Activated CD8-positive, alpha-beta memory T cell treated with anti-CD3 and anti-CD28 coated beads, Interleukin-2, amount 10 ng/mL, durations not matched to agents 7 days and 5 days (primary cell): ENCODE measurements at places on chromosomes 3 and 15. TPM values are rescaled to one million over a fixed set of nuclear protein-coding genes. Genes with fewer than 3 reads are reported as not detected.

TICRR gene
- total RNA-seq: 30.8 TPM

DNA sequence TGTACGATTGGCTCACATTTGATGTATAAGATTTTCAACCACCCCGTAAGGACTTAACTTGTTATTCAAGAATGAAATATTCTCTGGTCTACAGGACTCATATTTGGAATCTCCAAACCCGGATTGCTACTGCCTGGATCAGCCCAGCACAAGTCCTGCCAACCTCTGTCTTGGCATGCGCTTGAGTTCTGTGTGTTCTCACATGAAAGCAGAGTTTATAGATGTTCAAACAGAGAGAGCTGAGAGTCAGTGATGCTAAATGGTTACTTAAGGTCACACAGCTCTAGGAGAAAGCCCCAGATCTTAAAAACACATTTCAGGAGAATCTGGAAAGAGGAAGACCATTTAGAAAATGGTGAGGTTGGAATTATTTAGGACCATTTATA, 268.0 kb upstream of the TBL1XR1 start:
- DNase-seq: no peak

GRCh38 chr15:92277776-92278175, 115.9 kb upstream of the ST8SIA2 start:
- DNase-seq: no peak

GRCh38 chr3:162769564-162769963, 1273.0 kb downstream of the OTOL1 start:
- DNase-seq: no peak

DNA sequence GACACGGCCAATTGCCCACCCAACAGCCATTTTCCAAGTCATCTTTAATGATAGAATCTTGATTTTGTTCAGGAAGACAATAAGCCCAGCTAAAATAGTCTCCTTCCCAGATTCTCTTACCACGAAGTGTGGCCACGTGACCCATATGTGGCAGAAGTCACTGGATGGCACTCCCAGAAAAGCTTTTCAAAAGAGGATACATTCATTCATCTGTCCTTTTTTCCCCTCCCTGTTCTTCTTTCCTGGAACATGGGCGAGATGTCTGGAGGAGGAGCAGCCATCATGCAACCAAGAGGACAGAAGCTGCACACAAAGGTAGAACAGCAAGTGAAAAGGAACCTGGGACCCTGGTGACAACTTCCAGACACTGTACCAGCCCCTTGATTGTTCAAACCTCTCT, 174.7 kb downstream of the UACA start:
- no peak for DNase-seq

- peak; percentile 45 for DNase-seq
These were observed 877 bp downstream of the NIT2 start for GRCh38 chr3:100335434-100335833.

GRCh38 chr15:63473007-63473748, 31.2 kb upstream of the USP3 start:
- no peak for DNase-seq

DNA sequence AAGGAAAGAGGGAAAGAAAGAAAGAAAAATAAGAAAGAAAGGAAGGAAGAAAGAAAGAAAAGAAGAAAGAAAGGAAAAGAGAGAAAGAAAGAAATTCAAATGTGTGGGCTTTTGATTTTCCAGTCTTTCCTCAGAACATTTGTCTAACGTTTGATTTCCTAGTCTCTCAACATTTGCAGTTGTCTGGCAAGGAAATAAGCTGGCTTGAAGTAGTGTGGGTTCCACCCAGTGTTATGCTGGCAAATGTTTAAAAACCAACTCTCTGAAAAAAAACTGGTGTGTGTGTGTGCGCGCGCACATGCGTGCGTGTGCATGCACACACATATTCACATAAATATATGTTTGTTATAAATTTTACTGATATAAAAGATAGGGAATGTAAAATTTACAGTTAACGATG, 54.6 kb upstream of the C3orf49 start:
- no peak for DNase-seq

DNA sequence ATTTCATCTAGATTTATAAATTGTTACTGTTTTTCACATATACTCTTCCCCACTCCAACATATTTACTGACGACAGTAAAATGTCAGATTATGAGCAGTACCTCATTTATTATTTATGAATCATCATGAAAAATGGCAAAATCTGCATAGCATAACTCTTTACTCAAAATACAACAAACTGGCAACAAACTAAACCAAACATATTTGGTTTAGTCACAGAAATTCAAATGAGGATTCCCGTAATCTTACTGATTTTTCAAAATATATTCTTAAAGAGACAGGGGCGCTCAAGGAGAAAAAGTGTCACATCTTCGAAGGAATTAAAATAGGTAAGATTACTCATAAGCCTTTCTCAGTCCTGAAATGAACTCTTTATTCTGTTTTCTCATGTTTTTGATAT, 3.0 kb upstream of the GPR87 start:
- no peak for DNase-seq

DNA sequence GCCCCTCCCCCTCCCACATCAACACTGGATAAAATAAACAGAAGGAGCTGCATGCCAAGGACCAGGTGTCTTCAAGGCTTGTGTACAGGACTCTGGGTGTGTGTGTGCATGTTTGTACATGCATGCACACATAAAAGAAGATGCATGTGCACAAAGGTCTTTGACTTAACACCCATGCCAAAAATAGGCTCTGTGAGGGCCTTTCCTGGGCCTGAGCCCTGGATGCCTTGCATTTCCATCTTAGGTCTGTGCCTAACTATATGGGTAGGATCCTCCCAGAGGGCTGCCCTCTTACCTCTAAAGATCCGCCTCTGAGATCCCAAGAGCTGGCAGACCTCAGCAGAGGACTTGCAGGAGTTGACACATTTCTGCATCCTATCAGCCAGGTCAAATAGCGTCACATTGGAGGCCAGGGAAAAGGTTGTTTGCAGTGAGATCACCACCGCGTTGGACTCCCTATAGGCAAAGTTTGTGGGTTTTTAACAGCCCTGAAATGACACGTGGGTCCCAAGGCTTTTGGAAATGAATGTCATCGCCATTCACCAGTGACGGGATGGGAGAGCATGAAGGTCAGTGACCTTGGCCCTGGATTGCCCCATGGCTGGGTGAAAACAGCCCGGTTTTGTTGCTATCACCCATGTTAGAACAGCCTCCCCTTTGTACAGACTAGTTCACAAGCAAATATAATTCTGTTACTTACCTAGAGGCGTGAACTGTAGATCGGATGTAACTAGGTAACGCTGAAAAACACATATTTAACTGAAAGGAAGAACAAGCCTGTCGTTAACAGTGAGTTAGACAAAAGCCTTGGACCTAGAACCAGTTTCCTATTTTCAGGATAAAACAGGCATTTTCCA, 54.0 kb downstream of the HEG1 start:
- DNase-seq: no peak

DNA sequence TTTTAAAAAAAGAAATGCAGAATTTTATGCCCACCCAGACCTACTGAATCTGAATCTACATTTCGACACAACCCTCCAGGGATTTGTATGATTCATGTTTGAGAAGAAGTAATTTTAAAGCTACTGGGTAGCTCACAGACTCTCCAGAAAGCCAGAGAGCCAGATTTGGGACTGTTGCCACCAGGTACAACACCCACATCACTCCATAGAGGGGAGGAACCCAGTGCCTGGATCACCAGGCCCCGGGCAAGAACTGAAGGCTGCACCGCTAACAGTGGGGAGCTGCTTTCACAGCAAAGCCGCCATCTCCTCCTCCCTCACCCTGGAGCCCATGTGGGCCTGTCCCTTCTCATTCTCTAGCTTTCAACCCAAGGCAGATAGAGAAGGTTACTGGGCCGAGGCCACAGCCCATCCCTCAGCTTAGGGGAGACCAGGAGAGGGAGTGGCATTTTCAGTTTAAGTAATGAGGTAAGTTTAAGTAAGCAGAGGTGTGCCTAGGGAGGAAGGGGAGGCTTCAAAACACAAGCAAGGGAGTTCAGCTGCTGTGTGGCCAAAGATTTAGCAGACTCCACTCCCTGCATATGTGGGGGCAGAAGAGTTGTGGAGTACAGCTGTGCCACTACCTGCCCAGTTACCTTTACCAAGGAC, 109.8 kb downstream of the IL12A start:
- no peak for DNase-seq

GRCh38 chr15:83320404-83320803, 35.9 kb upstream of the BNC1 start:
- no peak for DNase-seq
